ENCODE measurements at places on chromosomes 1 and 21. TPM values are rescaled to one million over a fixed set of nuclear protein-coding genes. Genes with fewer than 3 reads are reported as not detected.
A peak's percentile ranks its signal among the peaks of the same experiment; 100 is the strongest.

The OR2M3 gene
- not detected for total RNA-seq

- no peaks in the 10 kb centered on the region for H3K36me3 ChIP-seq
- H3K4me3 ChIP-seq, result no peak overlapping the region
- DNase-seq, result no peak
Observed at GRCh38 chr1:86573763-86574484, 27.0 kb downstream of the CLCA4 start.

The TNN gene
- not detected for total RNA-seq

The TMIGD3 gene
- not detected for total RNA-seq

The THEM4 gene
- 42.2 TPM for total RNA-seq

- H3K4me3 ChIP-seq, result no peak overlapping the region
- DNase-seq, result no peak
- no peak overlapping the region for H3K27ac ChIP-seq
Observed at GRCh38 chr1:221832617-221833016, 90.7 kb upstream of the DUSP10 start.

- H3K4me3 ChIP-seq, result no peak overlapping the region
- H3K4me1 ChIP-seq, result peaks cover 13% of the 10 kb centered on the region
- H3K36me3 ChIP-seq, result peaks cover 8% of the 10 kb centered on the region
- DNase-seq, result no peak
- no peaks in the 10 kb centered on the region for H3K27me3 ChIP-seq
Observed at GRCh38 chr1:232978815-232979214, 28.4 kb downstream of the NTPCR start.

DNA sequence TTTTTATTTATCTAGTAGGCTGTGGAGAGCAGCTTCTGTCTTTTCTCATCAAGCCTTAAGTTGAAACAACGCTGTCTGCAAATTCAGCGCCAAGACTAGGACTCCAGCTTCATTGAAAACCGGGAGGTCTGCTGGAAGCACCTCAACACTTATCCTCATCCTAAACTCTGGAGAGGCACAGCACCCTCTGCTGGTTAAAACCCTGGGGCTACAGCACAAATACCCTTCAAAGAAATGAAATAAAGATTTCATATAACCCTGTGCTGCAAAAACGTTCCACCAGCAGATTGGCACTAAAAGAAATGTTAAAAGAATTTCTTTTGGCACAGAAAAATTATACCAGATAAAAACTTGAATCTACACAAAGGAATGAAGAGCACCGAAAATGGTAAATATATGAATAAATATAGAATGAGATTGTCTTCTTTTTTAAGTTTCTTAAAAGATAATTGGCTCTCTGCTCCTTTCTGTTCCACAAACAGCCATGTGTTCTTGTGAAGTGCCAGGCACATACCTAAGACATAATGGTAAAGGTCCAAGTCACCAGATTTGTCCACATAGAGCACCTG lies 227.7 kb upstream of the SAMSN1 start:
- no peak overlapping the region for H3K4me3 ChIP-seq
- no peak overlapping the region for H3K27ac ChIP-seq
- H3K4me1 ChIP-seq, result no peaks in the 10 kb centered on the region
- no peaks in the 10 kb centered on the region for H3K36me3 ChIP-seq
- peak; percentile 42 for DNase-seq
- peaks cover 12% of the 10 kb centered on the region for H3K27me3 ChIP-seq
